ENCODE measurements at places on chromosomes 11 and 22.

DNA sequence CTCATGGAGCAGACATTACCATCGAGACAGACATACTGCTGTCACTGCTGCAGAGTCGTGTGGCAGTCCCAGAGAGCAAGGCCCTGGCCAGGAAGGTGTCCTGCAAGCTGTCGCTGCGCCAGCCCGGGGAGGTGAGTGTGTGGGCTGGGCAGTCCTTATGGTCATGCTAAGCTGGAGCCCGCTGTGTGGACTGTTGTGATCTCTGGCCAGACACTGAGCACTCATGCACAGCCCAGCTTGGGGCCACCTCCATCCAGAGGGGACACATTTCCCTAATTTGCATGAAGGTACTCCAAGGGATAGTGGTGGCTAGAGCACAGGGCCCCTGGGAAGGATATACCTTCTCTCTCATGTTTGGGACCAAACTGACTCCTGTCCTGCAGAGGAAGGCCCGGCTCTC, 9.6 kb downstream of the ANKK1 start:
- no peaks in the 10 kb centered on the region for H3K36me3 ChIP-seq
- no peak overlapping the region for H3K4me3 ChIP-seq
- DNase-seq = no peak
- no peak overlapping the region for H3K27ac ChIP-seq

GRCh38 chr11:97937501-97937900, 1083.2 kb upstream of the CNTN5 start:
- H3K36me3 ChIP-seq = no peaks in the 10 kb centered on the region
- no peak for DNase-seq
- no peak overlapping the region for H3K4me3 ChIP-seq
- H3K4me1 ChIP-seq = no peaks in the 10 kb centered on the region

DNA sequence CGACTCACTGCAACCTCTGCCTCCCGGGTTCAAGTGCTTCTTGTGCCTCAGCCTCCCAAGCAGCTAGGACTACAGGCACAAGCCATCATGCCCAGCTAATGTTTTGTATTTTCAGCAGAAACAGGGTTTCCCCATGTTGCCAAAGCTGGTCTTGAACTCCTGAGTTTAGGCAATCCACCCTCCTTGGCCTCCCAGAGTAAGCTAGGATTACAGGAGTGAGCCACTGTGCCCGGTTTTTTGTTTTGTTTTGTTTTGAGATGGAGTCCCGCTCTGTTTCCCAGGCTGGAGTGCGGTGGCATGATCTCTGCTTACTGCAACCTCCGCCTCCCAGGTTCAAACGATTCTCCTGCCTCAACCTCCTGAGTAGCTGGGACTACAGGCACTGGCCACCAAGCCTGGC, 41.0 kb downstream of the CELF1 start:
- H3K27me3 ChIP-seq = no peaks in the 10 kb centered on the region
- H3K27ac ChIP-seq = peak overlapping the region; percentile 95
- H3K36me3 ChIP-seq = no peaks in the 10 kb centered on the region
- no peak for DNase-seq
- H3K4me3 ChIP-seq = no peak overlapping the region

- no peak overlapping the region for H3K4me3 ChIP-seq
- H3K27ac ChIP-seq = no peak overlapping the region
- peaks cover 24% of the 10 kb centered on the region for H3K4me1 ChIP-seq
- H3K36me3 ChIP-seq = no peaks in the 10 kb centered on the region
- H3K27me3 ChIP-seq = peaks cover 6% of the 10 kb centered on the region
- peak; percentile 50 for DNase-seq
These were observed 27.9 kb upstream of the OAF start for GRCh38 chr11:120182790-120183491.

DNA sequence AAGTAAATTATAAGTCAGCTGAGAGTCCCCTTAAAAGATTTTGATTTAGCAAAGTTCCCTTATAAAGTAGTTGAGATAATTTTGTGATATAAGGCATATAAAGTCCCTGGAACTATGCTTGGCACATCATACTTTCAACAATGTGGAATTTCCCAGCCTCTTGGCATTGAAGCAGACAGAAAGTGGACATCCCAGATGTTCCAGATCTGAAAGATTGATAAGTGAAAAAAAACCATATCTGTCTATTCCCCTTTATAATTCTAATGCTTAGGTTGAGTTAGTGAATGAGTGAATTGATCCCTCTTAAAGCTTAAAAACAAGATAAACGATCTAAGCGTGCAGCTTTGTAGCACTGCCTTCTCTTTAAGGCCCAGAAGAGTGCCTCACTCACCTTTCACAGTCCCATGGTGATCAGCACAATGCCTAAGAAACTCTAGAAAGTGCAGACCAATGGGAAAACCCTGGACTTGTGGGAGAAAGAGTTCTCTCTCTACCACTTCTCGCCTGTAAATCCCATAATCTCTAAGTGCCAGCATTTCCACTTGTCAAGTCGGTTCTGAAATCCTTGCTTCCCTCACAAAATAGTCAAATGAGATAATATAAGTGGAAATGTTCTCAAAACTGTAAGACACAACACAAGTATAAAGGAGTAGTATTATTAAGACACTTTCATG, 17.8 kb downstream of the FIBIN start:
- no peak for DNase-seq
- H3K4me1 ChIP-seq = peaks cover 32% of the 10 kb centered on the region
- H3K27ac ChIP-seq = peak overlapping the region; percentile 88
- no peak overlapping the region for H3K4me3 ChIP-seq
- no peaks in the 10 kb centered on the region for H3K27me3 ChIP-seq
- no peaks in the 10 kb centered on the region for H3K36me3 ChIP-seq

DNA sequence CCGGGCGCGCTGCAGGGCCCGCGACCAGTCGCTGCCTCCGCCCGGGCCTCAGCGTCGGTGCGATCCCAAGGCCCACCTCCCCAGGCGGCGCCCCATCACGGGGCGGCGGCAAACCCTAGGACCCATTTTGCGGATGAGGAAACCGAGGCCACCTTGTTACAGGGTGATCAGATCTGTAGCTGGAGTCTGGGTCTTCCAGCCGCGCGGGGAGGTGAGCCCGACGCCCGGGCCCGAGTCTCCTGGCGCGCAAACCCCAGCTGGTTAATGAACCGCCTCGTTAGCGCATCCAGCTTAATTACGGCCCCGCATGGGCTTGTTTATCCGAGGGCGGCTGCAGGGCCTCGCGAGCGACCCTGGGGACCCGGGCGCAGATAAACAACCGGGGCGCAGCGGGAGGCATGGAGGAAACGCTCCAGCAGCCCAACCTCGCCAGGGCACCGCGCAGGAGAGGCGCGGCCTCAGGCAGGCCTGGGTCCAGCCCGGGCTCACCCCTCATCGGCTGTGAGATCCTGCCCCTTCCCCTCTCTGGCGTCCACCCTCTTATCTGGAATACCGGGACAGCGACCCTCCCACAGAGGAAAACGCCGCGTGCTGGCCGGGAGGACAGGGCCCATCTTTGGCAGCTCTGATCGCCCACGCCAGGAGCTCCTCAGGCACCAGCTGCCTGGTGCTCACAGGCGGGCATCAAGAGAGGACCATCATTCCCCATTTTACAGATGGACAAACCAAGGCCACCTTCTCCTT, 14.7 kb downstream of the OTUB1 start:
- no peak for DNase-seq
- no peak overlapping the region for H3K4me3 ChIP-seq
- H3K27ac ChIP-seq = no peak overlapping the region
- peaks cover 8% of the 10 kb centered on the region for H3K4me1 ChIP-seq

- no peaks in the 10 kb centered on the region for H3K27me3 ChIP-seq
- H3K4me3 ChIP-seq = no peak overlapping the region
- H3K27ac ChIP-seq = no peak overlapping the region
- H3K4me1 ChIP-seq = peaks cover 39% of the 10 kb centered on the region
- no peaks in the 10 kb centered on the region for H3K36me3 ChIP-seq
- DNase-seq = no peak
These were observed 57.2 kb upstream of the ARHGAP32 start for GRCh38 chr11:129249351-129249750.
